ENCODE measurements at places on chromosomes 1 and 21.

DNA sequence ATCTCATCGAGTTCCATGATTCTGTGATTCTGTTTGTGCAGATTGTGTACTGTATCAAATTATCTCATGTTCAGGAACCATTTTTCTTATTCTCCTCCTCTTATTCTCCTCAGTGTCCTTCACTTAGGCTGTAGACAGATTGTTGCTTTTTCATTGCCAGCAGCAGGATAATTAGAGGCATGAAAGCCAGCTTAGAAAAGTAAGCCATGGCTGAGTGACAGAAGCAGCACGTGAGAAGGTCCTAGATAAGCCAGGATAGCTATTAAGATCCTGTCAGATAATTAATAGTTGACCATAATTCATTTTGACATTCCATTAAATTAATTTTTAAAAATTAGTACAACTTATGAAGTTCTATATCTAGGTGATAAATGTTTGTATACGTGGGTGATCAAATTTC is 60.8 kb upstream of the PRKACB start:
- DNase-seq, result no peak

DNA sequence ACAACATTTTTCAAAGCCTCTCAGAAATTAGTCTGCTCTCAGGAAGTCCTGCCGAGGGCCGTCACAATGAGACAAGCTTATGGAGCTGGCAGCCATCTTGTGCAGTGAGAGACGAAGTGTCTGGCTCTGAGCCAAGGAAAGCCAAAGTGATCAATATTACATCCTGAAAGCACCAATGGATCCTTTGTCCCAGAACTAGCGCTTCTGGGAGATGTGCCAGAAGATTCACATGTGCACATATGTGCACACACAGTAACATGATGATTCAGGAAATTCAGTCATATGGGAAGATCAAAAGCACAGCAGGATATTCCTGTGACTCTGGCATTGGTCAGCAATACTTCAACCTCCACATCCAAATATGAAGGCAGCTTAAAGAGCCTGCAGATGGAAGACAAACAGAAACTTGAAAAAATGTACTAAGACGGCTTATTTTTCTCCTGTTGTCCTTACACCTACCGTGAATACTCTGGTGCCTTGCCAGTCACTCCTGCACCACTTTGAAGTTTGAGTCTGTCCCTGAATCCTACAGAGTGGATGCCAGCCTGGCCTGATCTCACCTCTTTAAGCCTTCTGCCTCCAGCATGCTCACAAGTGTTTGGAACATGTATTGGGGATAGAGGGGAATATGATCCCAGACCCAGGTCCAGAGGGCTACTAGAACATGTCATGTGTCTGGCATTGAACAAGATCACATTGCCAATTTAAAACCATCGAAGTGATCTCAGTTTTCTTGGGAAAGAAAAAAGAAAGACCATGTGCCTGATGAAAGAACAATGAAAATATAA is 44.5 kb upstream of the PRRX1 start:
- no peak for DNase-seq

- no peak for DNase-seq
Observed at GRCh38 chr1:216416488-216416887, 6.8 kb downstream of the USH2A start.

GRCh38 chr1:108199781-108200686 is at the start of gene SLC25A24:
Gene SLC25A24, minus strand, starts transcription at chr1:108200343. Its CDS starts 205 bp downstream, at chr1:108200138.
- peak; percentile 81 for DNase-seq

GRCh38 chr21:45379171-45379900 is 25.6 kb upstream of the COL18A1 start:
- DNase-seq, result no peak

- DNase-seq, result no peak
Observed at GRCh38 chr1:187911820-187912219, 1083.1 kb downstream of the PLA2G4A start.

DNA sequence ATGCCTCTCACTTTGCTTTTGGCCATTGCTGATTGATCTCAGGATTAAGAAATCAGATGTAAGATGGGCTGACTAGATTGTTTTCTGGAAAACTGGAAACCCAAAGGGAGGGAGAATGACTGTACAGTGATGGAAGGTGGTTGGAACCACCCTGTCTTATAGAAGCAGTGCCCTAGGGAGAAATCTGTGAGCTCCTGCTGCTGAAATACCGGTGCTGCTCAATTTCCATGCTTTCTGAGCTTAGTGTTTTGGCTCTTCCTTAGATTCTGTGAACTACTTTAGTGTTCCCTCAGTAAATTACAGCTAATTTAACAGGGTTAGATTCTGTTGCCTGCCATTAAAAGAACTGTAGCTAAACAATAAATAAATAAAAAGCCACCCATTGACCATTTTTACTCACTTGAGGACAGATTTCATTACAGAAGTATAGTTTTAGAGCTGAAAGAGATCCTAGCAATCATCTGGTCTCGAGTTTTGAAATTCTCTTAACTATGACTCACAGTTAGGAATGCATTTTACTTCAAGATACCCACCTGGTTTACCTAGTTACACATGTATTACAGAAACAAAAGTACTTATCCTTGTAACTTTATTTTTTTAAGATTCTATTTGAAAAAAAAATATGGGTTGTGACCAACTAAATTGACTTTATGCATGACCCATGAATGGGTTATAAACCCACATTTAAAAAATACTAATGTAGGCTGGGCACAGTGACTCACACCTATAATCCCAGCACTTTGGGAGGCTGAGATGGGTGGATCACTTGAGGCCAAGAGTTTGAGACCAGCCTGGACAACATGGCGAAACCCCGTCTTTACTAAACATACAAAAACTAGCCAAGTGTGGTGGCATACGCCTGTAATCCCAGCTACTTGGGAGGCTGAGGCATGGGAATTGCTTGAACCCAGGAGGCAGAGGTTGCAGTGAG is 33.2 kb downstream of the CAMSAP2 start:
- DNase-seq, result peak; percentile 95

DNA sequence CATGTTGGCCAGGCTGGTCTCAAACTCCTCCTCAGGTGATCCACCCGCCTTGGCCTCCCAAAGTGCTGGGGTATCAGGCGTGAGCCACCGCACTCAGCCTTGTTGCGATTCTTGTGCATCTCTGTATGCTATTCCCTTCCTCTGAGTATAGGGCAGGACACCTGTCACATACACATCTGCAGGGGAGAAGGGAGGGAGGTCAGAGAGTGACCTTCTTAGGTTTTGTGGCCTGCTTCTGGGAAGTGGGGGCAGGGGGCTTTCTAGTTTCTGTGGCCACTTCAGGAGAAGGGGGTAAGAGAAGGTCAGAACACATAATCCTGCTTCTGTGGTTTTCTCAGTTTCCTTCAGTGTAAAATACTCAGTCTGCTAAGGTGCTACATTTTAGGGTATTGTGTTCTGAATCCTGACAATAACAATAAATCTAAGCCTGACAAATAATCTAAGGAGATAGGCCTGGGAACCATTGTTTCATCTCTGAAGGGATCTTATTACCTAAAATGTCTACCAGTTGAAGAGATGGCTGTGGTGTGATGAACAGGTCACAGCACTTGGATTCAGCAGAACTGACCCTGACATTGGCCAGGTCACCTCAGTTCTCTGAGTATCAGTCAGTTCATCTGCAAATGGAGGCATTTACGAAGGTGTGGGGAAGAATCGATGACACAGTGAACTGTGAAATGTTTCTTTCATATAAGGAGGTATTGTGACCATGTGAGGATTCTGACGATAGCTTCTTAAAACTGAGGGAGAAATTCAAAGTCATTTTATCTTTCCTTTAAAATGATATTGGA is 212.6 kb upstream of the L1TD1 start:
- DNase-seq, result no peak

GRCh38 chr1:49190138-49190537 is 413.4 kb upstream of the BEND5 start:
- DNase-seq, result no peak

DNA sequence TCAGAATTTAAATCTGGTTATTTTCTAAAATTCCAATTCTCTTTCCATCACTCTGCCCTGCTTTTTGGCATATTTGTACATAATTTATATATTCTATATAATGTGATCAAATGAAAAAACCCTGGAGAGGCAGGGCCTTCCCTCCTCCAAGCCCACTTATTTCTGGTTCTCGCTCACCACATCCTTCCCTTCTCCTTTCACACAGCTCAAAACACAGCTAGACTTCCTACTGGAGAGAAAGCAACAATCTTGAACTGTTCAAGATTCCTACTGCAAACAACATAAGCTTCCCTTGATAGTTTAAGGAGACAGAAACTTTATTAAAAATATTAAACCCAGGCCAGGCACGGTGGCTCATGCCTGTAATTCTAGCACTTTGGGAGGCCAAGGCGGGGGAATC is 7.6 kb upstream of the AIM2 start:
- no peak for DNase-seq

GRCh38 chr1:182625719-182626504 is 21.7 kb upstream of the RGS16 start:
- DNase-seq, result no peak

DNA sequence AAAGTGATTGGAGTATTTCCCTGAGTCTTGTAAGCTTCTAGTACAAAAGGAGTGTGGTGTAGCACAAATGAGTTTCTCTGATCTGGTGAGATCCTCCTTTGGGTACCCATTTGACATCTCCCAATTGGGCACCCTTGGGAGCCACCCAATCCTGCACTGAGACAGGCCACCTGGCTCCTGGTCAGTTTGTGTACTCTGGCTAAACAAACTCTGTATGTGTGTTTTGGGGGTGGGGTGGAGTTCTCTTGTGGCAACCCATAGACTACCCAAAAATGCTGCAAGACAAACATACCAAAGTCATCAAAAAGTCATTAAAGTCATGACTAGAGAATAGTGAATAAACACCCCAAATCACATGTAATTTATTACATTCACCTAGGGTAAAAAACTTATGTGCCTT is 8.4 kb upstream of the HIVEP3 start:
- DNase-seq, result no peak

DNA sequence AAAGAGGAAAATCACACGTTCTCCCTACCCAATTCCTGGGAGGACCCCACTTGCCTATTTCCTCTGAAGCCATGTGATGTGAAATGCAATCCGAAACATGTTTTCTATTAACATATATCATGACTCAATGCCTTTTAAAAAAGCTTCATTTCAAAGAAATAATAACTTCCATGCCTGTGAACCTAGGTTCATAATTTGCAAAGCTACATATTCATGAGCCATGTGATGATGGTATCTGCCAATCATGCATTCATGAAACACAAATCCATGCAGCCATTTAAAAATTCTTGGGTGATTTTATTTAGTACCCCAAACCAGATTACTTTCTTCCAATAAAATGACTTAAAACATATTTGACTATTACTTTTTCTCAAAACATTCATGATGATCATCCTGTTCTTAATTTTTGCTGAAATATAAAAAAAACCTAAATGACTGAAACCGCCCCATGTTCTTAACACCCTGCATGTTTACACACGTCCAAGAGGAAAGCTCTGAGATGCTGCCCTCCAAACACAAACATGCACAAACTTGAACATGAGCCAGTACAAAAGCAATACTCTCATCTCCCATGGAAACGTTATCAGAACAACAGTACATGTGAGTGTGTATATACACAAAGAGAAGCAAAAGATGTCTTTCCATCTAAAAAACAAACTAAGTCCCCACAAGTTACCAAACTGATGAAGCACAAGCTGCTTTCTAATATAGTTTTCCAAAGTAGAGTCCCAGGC is 140.1 kb downstream of the TGFBR3 start:
- DNase-seq, result peak; percentile 62

- no peak for DNase-seq
Observed at GRCh38 chr1:154657556-154657955, 49.6 kb upstream of the ADAR start.

- DNase-seq, result no peak
Observed at GRCh38 chr1:107496002-107496401, 355.2 kb downstream of the NTNG1 start.

- DNase-seq, result no peak
Observed at GRCh38 chr1:55812281-55812680, 597.1 kb upstream of the USP24 start.

- no peak for DNase-seq
Observed at GRCh38 chr1:43217747-43218146, 45.6 kb downstream of the CFAP57 start.

GRCh38 chr1:42784946-42785693 is at the start of gene TMEM269:
Gene TMEM269, plus strand, starts transcription at chr1:42784991. Its CDS starts 4,903 bp downstream, at chr1:42789894.
- no peak for DNase-seq

- DNase-seq, result no peak
Observed at GRCh38 chr1:181013144-181013543, 9.5 kb downstream of the STX6 start.

GRCh38 chr1:41884256-41885230 is 34.2 kb downstream of the HIVEP3 start:
- DNase-seq, result no peak

- DNase-seq, result no peak
Observed at GRCh38 chr1:55143684-55144083, 71.5 kb downstream of the USP24 start.

GRCh38 chr1:28364888-28365287 is 4.7 kb upstream of the PHACTR4 start:
- no peak for DNase-seq

DNA sequence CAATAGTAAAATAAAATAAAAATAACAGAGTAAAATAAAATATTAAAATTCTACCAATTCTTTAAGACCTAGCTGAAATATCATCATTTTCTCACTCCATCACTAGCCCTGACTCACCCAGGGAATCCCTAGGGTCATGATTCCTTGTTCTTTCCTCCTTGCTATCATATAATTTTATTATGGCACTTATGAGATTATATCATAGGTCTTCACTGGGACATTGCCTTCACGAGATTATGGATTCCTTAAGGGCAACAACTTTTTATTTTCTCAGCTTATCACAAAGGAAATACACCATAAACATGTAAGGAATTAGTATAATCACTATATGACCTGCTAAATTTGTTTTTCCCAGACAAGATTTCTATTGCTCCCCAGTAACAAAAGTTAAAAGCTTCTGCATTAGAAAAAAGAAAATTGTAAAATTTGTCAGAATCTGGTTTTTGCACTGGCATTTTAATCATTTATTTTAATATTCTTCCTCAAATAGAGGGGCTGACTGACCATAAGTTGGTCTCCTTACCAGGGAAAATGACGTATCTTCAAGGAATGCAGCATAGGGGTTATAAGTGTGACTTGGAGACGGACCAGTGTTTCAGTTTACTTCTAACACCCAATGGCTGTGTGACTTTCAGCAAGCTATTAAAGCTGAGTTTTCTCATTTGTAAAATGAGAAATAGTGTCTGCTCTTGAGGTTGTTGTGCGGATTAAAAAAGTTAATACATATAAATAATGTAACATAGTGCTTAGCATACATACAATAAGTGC is 8.8 kb upstream of the CLCA4 start:
- no peak for DNase-seq

DNA sequence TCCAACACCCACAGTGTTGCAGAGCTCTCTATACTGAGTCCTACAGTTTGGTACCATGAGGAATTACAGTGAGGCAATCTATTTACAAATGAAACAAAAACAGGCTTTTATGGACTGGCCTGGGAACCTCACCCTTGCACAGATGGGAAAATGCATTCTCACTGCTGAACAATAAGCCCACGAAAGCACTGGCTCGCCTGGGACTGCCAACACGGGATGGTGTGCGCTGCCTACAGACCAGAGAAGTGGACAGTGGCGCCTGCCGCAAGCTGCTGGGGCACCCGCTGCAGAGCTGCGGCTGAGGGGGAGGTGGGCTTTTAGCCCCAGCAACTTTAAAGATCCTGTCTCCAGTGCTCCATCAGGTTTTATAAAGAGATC is 28.5 kb upstream of the ABCG1 start:
- no peak for DNase-seq

- DNase-seq, result no peak
Observed at GRCh38 chr1:152860129-152860528, 333 bp downstream of the LCE7A start.

GRCh38 chr21:29279558-29279957 is 19.2 kb upstream of the BACH1 start:
- DNase-seq, result no peak
